Epithelial cell of proximal tubule (primary cell): ENCODE measurements at places on chromosomes 6 and 20. TPM values are rescaled to one million over a fixed set of nuclear protein-coding genes. Genes with fewer than 3 reads are reported as not detected.

Gene ZBTB46
- total RNA-seq, result 0.58 and 0.72 TPM in 2 replicates

GRCh38 chr6:36976509-36976908 lies 9.5 kb downstream of the MTCH1 start:
- DNase-seq, result no peak

DNA sequence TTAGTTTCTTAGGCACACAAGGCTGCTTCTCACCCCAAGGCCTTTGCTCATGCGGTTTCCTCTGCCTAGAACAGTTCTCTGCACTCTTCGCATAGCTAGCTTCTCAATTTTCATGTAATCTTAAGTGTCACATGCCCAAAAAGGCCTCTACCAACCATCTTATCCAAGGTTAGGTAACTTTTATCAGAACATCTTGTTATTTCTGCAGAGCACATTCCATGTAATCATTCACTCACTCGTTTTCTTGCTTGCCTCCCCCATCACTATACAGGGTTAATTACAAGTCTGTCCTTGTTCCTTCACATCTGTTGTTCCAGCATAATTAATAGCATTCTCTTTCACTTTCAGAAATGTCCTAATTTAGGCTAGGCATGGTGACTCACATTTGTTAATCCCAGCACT lies 53.8 kb downstream of the NCOA6 start:
- no peak for DNase-seq

Gene BPIFA1
- not detected in 2 replicates for total RNA-seq

DNA sequence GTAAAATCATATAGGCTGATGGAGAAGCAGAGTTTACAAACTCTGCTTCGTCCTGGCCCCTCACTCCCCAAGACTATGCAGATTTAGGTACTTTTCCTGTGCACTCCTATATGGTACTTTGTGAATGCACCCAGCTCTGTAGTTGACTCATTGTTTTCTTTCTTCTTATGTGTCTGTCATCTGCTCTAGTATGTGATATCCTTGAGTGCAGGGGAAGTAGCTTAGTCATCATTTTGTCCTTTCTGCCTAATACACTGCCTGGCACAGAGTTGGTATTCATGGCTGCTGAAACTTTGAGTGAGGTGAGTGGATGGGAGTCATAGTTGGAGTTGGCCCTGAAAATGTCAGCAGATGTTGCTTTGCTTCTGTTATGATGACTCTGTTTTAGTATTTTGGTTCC lies 222.6 kb downstream of the RNF144B start:
- no peak for DNase-seq

DNA sequence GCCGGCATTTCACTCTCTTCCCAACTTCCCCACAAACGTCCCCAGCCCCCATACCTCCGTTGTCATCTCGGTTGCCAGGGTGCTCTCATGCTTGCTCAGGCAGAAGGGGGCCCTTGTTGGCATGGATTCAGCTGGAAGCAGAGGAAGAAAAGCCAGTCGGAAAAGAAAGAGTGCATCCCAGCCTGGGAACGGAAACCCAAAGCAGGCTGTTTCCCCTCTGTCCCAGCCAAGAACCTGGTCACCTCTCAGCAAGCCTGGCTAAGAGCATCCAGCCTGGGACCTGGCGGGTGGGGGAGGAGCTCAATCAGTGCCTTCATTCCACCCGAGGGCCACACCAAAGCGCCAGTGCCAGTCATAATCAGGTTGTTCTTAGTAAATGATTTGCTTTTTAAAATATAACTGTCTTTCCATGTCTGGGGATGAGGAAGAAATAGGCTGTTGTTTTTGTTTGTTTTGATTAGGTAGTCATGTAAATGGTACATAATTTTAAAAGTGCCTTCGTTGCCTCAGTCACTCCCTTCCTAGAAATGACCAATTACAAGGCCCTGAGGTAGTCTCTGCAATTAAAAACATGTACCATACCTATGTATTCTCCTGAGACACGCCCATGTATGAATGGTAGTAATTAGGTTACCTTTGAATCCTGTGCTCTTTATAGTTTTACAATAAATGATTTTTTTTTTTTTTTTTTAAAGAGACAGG lies 21.1 kb downstream of the CHMP4B start:
- DNase-seq, result no peak

DNA sequence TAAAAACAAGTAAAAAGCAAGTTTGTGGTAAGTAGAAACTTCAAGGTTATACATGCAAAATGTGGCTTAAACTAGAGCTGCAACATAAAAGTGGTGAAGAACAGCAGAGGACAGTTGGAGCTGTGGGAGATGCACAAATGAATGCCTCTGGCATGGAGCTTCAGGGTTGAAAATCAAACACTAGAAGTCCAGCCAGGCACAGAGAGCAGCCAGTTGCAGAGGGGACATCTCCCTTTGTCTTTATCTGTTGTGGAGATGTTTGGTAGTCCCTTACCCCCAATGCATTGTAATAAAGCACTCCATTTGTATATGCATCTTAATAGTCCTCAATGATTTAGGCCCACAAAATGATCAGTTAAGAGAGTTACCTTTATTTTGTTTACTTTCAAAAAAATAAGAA lies 73.1 kb upstream of the C20orf144 start:
- DNase-seq, result no peak

Gene ISM1
- total RNA-seq, result 0.06 and 2.3 TPM in 2 replicates

Gene COQ3
- 5.7 and 18.4 TPM in 2 replicates for total RNA-seq

DNA sequence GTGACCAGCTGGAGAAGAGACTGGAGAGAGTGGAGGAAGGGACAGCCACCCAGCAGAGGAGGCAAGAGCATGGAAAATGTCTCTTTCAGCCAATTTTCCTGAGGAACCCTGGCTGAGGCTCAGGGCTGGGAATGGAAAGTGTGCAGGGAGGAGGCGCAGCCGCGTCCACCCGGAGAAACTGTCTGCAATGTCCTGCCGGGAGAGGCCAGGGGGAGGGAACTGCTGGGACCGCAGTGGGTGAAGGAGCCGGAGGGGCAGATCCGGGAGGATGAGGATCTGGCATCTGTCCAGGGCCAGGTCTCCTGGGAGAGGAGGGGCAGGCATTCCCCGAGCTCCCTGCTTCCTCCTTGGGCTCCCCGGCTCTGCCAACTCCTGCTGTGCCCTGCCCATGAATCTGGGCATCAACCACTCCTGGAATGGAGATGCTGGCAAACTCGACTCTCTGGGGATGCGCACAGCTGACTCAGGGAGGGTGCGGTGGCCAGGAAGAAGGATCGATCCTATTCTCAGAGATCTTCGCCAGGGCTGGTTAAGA lies 17.4 kb upstream of the HM13 start:
- DNase-seq, result no peak

- no peak for DNase-seq
These were observed 5.1 kb downstream of the TFB1M start for GRCh38 chr6:155309150-155309549.

DNA sequence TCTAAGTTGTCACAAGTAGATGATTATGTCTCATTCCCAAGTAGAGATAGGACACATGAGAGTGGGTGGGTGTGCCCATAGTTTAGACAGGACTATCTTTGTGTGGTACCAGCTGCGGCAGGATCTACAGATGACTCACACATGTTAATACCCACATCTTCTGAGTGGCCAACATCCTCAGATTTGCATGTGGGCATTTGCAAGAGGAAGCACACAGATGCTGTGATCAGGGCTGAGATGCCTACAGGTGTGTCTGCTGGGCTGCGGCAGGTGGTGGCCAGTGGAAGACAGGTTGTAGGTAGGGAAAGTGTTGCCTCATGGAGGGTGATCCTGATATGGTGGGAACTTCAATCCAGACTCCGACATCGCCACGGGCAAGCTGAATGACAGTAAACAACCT lies 50.8 kb downstream of the UTRN start:
- DNase-seq, result no peak

GRCh38 chr6:142031035-142031434 lies 101.7 kb upstream of the GJE1 start:
- DNase-seq, result no peak
